Stimulated activated CD4-positive, alpha-beta T cell treated with anti-CD3 and anti-CD28 coated beads, Interleukin-15, amount 100 ng/mL, for 1 hour (primary cell): ENCODE measurements at places on chromosomes 4 and X.

GRCh38 chrX:24334461-24334860, 20.6 kb upstream of the SUPT20HL2 start:
- DNase-seq, result no peak

DNA sequence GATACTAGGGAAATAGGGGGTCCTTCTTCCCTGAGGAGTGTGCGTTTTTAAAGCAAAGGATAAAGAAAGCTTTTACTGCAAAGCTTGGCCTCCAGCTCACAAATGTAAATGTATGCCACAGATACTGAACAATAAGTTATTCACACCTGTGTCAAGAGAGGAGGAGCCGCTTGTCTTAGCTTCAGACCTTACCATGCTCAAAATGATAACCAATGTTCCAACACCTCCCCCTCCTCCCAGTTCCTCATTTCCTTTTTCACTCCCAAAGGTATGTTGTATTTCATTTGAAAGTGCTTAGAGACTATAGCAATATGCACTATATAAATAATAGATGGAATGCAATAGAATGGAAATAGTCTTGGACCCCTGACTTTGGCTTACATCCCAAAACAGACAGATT, 47.0 kb upstream of the RAPGEF2 start:
- no peak for DNase-seq

DNA sequence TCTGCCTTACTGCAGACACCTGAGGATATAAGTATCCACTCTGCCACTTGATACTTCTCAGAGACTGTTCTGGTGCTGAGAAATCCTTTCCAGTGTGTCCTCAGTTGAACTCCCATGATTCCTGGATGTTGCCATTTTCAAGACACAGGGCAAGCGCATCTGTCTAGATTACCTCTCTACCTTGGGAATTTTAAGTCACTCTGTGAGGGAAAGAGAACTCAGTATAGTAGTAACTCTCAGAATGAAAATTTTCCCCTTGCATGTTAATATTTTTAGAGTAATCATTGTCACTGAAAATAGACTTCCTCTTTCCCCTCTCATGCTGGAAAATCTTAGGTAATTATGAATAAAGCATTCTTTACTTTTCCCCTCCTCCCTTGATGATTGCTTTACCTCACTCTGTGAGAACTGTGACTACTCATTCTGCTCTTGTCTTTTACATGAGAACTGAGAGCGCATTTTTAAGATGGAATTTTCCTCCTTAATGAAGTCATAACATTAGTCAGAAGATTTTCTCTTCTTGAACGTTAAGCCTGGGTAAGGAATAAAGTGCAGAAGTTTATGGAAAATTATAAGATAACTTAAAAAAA, 45.0 kb downstream of the TET2 start:
- no peak for DNase-seq

GRCh38 chrX:2960861-2961515, 31.8 kb upstream of the ARSD start:
- no peak for DNase-seq

DNA sequence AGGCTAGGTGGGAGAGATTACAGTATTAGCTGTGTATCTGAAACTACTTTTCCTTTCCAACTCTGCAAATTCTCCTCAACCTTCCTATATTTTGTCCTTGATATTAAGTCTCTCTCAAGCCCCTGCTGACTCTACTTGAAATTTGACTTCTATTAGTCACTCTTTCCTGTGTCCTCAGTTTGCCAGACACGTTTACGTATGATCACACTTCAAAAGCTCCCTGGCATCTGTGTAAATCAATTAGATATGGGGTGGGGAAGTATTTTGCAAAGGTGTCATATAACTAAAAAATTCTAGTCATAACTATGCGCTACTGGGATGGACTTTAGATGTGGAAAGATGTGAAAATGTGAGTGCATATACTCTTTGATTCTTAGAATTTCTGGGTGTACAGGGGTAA, 67.4 kb upstream of the ARHGAP24 start:
- DNase-seq, result no peak

- DNase-seq, result no peak
Observed at GRCh38 chr4:6964858-6965257, 55.2 kb downstream of the TBC1D14 start.

GRCh38 chrX:2374086-2374485, 126.7 kb downstream of the DHRSX start:
- DNase-seq, result no peak

- no peak for DNase-seq
Observed at GRCh38 chr4:78059524-78059889, 2.4 kb downstream of the FRAS1 start.

DNA sequence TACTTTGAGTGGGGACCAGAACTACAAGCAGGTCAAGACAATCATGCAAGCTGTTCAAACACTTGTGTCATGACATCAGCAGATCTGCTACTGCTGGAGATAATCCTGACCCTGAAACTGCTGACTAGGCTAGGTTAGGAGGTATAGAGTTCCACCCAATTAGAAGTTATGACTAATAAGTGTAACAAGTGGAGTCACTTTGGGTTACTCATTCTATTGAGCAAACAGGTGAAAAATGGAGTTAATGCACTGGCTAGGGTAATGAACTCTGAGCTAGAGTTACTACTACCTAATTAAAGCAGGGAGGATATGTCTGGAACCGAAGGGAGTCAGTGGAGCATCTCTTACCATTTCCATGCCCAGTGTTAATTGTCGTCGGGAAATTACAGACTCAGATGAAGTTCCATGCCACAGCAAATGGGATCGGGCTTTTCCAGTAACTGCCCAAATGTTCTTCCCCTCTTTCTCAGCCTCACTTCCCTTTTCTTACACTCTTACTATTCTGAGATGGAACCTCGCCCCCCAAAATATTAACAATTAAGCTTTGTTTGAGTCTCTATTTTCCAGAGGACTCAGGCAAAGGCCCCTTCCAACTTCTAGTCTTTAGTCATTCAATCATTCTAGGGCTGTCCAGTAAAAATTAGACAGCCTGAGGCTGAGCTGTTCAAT, 19.8 kb upstream of the MANBA start:
- no peak for DNase-seq

GRCh38 chrX:111503485-111503993, 7.9 kb upstream of the SERTM2 start:
- no peak for DNase-seq

DNA sequence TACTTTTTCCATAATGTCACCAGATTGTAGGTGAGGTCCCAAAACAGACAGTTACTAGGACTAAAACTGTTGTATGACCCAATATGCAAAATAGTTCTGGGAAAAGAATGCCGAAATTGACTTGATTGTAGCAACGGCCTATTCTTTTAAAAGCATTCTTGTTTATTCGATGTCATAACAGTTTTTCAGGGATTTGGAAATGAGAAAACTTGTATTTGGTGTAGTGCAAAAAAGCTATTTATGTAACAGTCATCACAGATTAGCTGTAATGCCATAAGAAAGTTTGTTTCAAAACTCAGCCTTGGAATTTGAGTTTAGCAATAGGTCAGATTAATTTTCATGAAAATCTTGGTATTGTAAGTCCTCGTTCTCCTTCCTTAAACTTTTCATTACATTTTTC, 69.2 kb upstream of the DIAPH2 start:
- DNase-seq, result no peak

GRCh38 chr4:33255094-33255493, 2534.9 kb downstream of the PCDH7 start:
- no peak for DNase-seq

GRCh38 chrX:111447298-111447697, 35.3 kb upstream of the DCX start:
- no peak for DNase-seq

DNA sequence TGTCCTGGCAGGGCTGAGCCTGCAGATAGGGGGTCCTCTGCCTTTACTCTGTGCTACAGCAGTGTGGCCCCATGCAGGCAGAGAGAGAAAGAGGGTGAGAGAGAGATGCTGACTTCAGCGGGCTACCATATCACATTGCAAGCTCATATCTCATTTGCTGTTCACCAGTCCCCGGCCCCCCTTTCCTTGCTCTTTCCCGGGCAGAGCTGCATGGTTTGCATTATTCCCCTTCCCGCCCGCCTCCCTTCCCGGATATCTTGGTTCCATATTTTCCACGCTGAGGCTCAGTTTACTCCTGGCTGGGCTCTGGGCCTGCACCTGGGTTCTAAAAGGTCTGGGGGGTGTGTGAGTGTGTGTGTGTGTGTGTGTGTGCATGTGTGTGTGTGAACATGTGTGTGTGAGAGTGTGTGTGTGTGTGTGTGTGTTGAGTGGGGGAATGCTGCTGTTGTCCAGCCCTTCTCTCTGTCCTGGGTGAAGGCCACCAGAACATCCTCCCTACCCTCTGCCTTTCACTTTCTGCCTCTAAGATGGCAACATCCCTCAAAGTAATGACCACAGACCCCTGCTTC, 63.5 kb downstream of the PJA1 start:
- DNase-seq, result no peak
